ENCODE measurements at places on chromosomes 7 and 10.

GRCh38 chr10:1365540-1366321 lies 309.5 kb downstream of the WDR37 start:
- no peak for DNase-seq

GRCh38 chr10:69665474-69666320 lies 35.6 kb downstream of the FAM241B start:
- DNase-seq: no peak

DNA sequence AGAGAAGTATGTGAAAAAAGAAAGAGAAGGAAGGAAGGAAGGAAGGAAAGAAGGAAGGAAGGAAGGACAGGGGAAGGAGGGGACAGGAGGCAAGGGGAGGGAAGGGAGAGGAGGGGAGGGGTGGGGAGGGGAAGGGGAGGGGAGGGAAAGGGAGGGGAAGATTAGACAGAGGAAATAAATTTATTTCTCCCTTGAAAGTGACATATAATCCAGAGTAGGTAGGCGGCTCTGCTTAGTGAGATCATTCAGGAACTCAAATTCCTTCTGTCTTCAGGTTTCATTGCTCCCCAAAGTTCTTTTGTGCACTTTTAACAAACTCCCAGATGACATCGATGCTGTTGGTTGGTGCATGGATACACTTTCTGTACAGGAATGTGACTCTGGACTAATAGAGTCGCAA lies 594.7 kb upstream of the STEAP1 start:
- no peak for DNase-seq

- no peak for DNase-seq
Observed at GRCh38 chr7:28155019-28155660, 25.5 kb downstream of the JAZF1 start.

DNA sequence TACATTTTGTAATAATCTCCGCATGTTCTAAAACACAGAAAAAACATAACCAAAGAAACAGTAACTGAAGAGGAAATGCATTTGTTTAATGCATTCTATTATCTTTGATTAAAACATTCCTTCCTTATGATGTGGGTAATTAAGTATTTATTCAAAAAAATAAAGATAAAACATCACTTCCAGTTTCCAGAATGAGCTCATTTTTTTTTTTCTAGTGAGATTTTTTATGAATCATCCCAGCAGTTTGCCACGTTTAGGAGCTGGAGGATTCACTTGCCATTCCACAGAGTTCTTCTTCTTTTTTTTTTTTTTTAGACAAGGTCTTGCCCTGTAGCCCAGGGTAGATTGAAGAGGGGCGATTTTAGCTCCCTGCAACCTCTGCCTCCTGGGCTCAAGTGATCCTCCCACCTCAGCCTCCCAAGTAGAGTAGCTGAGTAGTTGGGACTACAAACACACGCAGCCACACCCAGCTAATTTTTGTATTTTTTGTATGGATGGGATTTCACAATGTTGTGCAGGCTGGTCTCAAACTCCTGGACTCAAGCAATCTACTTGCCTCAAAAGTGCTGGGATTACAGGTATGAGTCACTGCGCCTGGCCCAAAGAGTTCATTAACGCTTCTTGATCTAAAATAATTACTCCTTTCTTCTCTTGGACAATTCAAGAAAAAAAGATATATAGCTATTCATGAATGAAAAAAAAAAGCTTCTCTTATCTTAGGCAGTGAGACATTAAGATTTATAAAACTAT lies 177.3 kb downstream of the DKK1 start:
- no peak for DNase-seq

DNA sequence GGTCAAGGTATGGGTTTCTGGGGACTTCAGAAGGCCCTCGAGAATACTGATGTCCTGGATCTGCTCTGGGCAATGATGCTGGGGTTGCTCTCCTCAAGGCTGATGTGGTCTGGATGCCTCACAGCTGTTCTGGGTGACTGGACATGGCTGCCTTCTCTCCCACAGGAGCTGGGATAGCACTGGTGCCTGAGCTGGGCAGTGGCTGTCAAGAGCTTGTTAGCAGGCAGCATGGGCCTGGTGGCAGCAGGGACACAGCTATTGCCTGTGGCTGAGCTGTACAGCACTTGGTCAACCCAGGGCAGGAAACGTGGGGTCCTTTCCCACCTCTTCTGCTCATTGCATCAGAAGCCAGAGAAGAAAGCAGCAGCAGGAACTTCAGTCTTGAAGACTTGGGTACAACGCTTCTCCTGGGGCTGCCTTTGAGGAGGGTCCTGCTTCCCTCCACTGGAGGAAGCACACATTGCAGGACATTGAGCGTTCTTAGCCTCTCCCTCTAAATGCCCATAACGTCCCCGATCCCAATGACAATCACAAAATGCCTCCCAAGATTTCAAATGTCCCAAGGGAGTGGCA lies 13.0 kb downstream of the ADCYAP1R1 start:
- DNase-seq: no peak

DNA sequence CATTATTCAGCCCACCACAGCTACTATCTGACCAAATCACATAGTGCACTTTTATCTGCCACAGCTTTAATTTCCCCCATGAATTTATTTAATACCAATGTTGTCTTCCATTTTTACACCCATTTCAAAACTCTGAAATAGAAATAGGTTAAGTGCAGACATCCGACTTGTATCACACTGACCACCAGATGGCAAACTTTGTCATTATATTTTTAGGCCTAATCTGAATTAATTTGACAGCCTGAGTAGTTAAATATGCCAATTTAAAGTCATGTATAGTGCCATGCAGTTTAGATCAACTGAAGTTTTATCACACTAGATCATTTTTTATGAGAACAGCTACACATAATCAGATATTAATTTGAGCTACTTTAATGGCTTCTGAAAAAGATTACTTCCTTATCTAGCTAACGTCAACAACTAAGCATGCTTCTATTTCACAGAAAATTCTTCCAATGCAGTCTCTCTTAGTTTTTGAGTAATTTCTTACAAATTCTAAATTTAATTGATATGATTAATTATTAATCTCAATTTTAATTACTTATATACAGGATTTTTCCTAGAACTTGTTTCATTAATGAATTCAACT lies 566.4 kb downstream of the GFRA1 start:
- DNase-seq: no peak

- no peak for DNase-seq
Observed at GRCh38 chr7:45715471-45716352, 141.5 kb downstream of the ADCY1 start.

DNA sequence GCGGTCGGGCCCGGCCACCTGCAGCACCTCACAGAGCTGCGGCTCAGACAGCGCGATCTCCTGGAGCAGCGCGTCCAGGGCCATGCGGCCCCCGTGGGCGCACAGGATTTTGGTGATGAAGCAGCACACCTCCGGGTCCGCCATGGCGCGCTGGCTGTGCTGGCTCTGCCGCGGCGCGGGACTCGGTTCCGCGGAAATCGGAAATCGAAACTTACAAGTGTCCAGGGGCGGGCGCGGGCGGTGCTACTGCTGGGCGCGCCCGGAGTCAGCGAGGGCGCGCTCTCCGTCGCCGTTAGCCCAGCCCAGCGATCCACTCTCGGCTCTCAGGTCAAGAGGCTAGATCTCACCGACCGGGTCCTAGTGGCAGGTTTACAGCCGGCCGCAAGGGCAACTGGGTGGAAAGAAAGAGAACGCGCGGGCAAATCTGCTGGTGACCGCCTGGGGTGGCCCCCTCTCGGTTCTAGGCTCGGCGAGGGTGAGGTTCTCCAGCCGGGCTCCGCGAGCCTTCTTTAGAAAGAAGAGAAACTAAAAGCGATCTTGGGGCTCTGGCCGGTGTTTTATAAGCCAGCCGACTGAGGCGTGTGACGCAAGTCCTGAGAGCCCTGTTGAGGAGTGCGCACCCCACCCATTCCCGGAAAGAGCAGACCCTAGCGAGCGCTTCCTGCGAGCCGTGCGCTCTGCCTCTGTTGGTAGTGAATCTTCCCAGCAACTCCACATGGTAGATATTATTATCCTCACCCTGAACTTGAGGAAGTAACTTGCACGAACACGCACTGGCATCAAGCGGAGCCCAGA lies at the start of gene ZC3HAV1:
TSS of gene ZC3HAV1 (minus strand) at position 533 of the 795 bp plus-strand sequence. CDS start at position 144, 389 bp downstream.
- peak; percentile 50 for DNase-seq

- DNase-seq: no peak
Observed at GRCh38 chr7:110831419-110831818, 259.5 kb upstream of the LRRN3 start.

- no peak for DNase-seq
Observed at GRCh38 chr10:27188897-27189296, 33.7 kb downstream of the MASTL start.

- DNase-seq: no peak
Observed at GRCh38 chr7:130655286-130655685, 13.3 kb downstream of the COPG2 start.

- no peak for DNase-seq
Observed at GRCh38 chr10:78529262-78529661, 495.6 kb downstream of the RPS24 start.

- peak; percentile 92 for DNase-seq
Observed at GRCh38 chr10:121598263-121599249, at the start of gene FGFR2. FGFR2 (minus strand) TSS chr10:121598444; CDS start chr10:121593817, 4,627 bp downstream.

GRCh38 chr10:98910048-98910447 lies 325.6 kb downstream of the HPSE2 start:
- DNase-seq: no peak

DNA sequence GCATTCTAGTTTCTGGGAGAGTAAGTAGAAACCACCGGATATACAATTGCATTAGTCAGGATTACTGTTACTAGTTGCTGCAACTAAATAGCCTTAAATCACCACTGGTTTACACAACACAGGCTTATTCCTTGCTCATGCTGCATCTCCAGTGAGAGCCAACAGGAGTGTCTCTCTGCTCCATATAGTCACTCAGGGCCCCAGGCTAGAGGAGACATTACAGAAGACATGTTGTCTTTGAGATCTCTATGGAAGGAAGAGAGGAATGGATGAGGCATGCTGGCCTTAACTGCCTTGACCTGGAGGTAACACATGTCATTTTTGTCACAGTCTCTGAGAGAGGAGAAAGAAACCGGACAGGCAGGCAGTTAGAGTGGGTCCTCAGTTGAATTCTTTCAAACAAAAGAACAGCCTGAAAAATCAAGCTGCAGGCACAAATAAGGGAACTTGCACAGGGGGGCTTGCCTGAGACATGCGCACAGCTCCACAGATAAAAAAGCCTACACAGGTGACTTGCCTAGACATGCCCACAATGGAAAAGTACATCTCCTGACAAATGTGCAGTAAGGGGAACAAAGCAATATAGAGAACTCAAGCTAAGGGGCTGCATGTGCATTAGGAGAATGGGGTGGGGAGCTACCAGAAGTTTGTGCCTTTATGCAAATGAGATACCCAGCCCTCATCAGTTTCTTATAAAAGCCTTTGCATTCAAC lies 348.0 kb downstream of the TYW1 start:
- DNase-seq: no peak

DNA sequence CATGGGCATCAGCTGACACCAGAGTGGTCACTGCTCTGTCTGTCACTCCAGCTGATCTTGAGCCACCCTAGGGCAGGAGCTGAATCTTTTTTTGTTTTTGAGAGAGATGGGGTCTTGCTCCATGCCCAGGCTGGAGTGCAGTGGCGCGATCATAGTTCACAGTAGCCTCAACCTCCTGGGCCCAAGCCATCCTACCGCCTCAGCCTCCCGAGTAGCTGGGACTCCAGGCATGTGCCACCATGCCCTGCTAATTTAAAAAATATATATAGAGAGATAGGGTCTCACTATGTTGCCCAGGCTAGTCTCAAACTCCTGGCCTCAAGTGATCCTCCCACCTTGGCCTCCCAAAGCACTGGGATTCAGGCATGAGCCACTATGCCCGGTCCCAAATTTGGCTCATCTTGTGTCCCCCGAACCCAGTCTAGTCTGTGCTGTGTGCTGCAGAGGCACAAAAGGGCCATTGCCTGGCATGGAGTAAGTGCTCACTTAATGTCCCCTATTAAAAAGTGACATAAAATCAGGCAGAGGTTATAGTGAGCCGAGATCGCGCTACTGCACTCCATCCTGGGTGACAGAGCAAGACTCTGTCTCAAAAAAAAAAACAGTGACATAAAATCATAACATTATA lies 8.1 kb upstream of the FZD9 start:
- no peak for DNase-seq

DNA sequence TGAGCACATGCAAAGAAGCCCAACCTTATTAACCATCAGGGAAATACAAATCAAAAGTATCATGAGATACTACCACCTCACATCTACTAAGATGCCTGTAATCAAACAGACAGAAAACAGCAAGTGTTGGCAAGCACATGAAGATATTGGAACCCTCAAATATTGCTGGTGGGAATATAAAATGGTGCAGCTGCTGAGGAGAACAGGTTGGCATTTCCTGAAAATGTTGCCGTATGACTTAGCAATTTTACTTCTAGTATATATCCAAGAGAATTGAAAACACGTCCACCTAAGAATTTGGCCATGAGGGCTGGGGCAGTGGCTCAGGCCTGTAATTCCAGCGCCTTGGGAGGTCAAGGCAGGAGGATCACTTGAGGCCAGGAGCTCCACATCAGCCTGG lies 39.4 kb upstream of the TNRC18 start:
- no peak for DNase-seq

GRCh38 chr10:14378387-14378960 lies 47.8 kb upstream of the FRMD4A start:
- no peak for DNase-seq

DNA sequence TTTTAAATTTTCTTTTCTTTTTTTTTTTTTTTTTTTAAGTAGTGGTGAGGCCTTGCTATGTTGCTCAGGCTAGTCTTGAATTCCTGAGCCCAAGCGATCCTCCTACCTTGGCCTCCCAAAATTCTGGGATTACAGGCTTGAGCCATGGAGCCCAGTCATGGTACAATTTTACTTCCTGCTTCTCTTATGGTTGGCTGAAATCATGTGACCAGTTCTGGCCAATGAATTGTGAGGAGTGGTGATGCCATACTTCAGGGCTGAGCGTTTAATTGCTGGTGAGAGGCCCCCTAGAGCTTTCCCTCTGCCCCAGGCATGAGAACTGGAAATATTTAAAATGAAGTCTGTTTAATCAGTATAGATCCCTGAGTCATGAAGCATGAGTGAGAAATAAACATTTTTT lies 22.2 kb upstream of the BAIAP2L1 start:
- no peak for DNase-seq

- DNase-seq: no peak
Observed at GRCh38 chr10:48759113-48759901, 74.6 kb downstream of the WDFY4 start.

- no peak for DNase-seq
Observed at GRCh38 chr7:40014376-40014775, 64.3 kb downstream of the CDK13 start.

GRCh38 chr7:127770885-127771284 lies 118.9 kb downstream of the SND1 start:
- no peak for DNase-seq

DNA sequence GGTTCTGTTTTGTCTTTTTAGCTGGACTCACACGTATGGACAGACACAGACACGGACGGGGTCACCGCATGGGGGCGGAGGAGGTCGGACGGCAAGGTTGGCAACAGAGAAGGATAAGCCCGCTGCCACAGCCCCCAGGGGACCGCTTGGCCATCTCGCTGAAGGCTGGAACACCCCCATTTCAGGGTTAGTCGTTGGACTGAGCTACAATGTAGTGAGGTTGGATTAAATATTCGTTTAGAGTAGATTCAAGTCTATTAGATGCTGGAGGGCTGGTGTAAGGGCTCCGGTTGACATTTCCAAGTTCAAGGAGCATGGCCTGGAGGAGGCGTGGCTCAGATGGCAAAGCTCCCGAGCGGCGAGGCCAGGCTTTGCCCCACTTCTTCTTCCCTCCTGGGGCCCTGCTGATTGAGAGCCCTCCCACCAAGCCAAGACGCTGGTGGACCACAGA lies 35.2 kb downstream of the PPIF start:
- DNase-seq: no peak

- peak; percentile 52 for DNase-seq
Observed at GRCh38 chr10:69123306-69123746, 652 bp upstream of the VPS26A start.

GRCh38 chr7:50474382-50475160 lies 24.4 kb upstream of the FIGNL1 start:
- DNase-seq: no peak
